ENCODE measurements at places on chromosomes 2 and 18.

DNA sequence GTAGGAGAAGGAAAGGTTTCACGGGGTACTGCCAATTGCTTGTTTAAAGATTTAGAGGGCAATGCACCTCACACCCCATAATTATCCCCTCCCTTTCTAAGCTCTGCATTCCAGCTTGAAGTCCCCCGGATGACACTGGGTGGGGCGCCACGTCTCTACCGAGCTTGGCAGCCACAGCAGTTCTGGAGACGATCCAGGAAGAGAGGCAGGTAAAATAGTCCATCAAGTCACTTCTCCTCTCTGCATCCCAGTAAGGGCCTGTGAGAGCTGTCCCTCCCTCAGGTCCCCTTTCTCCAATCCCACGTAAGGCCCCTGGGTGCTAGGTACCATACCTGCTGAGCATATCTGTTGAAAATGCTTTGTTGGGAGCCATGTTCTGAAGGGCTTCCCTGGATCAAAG is 65.7 kb downstream of the CAPN13 start:
- no peak for DNase-seq

- DNase-seq, result no peak
These were observed 12.3 kb upstream of the SLC14A2 start for GRCh38 chr18:45602926-45603325.

DNA sequence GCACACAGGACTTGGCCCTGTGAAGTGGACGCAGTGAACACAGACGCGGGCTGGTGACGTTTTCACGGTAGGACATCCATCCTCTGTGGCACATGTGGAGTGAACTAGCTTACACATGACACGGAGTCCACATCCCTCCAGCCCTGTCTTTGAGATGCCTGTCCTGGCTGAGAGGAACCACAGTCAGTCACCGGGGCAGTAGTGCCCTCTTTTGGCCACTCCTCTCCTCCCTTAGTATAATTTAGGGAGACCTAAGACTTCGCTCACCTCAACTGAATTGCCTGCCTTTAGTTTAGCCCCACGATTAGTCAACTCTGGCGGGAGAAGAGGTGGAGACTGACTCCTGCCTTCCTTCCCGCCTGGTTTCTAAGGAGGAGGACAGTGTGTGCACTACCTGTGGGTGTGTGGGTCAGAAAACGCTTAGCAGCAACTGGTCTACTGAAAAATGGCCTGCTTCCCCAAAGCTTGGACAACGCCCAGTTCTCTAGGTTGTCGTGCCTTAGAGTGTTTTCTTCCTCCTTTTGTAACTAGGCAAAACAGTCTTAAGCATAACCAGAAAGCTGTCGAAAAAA is 70.6 kb downstream of the MBP start:
- DNase-seq, result no peak

DNA sequence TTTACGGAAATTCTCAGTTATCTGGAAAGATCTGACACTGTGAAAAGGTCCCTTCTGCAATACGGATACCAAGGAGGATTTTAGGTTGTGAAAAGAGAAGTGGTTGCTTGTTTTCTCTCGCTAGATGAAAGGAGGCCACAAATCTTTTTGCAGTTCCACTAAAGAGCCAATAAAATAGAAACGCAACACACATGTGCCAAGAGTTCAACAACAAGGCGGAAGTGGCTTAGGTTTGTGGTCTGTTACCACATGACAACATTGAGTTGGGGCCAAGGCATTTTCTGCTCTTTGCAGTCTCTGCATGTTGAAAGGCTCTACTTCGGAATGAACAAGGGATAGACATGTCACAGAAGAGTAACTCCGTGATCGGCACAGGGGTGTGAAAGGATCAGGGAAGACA is 115.7 kb upstream of the OSR1 start:
- DNase-seq, result no peak

DNA sequence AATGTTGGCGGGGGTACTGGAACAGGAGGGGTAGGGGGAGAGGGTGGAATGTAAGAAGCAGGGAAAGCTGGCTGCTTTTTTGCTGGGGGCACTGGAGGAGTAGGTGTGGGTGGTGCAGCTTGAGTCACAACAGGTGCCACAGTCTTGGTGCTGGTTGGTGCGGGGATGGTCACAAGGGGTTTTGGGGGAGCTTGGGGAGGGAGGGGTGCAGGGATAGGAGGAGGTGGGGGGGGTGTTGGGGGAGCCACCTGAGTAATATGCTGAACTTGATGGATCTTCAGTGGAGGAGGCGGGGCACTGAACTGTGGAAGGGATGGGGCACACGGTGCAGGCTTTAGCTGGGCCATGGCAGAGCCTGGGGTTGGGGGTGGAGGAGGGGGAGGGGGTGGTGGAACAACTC is 94.4 kb downstream of the RAPH1 start:
- no peak for DNase-seq

DNA sequence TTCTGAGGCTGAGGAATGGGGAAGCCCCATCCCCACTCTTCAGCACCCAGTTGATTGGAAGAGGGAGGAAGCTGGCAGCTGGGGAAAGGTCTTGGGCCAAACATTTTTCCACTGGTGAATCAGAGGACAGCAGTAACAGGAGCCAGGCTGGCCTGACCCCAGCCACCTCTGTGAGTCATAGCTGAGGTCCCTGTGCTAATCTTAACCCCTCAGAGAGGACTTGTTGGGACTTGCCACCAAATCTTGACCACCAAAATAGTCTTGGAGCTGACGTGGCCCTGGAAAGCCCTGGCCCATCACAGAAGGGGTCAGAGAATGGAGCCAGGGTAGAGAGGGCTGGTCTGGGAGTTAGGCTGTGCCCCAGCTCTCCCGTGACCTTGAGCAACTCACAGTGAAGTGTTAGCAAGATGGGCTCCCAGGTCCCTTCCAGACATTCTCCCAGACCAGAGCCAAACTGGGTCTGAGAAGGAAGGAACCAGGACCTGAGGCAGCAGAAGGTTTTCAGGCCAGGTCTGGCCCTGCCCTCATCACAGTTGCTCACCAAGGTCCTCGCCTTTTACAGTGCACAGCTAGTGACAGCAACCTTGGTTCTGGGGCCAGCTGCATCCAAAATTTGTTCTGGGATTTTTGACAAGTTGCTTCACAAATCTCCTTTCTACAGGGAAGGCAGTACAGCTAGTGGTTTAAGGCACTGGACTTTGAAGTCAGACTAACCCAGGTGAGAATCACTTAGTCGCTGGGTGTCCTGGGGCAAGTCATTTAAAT is 266.6 kb downstream of the CYP26B1 start:
- DNase-seq, result no peak

DNA sequence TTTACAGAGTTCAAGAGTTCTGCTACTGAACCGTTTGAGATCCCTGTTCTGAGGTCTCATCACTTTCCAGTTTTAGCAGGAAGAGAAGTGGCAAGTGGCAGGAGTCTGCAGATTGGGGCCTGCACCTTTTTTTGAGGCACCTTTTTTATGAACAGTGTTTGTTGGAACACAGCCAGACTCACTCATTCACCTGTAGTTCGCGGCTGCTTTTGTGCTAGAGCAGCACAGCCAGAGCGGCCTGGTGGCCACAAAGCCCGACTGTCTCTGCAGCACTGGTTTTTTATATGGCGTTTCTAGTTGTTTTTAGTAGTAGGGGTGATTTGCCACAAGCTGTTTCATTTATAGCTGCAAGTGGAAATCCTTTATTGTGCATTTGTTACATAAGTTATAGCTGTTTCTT is 8.6 kb downstream of the ACP1 start:
- DNase-seq, result no peak

GRCh38 chr2:160156665-160157064 is 43.4 kb downstream of the ITGB6 start:
- DNase-seq, result no peak

DNA sequence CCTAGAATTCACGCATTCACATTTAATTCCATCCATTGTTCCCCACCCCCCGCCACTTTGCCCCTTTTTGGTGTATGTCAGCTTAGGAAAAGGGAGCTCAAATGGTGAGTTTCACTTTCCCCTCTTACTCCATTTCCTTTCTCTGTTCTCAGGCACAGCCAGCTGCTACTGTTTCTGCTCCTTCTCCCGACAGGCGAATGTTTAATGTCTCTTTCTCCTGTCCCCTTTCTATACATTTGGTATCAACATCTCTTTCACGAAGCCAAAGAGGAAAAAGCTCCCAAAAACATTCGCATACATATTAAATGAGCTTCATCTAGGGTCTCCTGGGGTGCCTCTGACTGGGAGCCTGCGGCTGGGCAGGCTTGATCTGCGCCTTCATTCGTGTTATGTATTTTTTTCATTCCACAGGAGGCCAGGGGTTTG is 124.2 kb upstream of the SATB2 start:
- DNase-seq, result no peak

DNA sequence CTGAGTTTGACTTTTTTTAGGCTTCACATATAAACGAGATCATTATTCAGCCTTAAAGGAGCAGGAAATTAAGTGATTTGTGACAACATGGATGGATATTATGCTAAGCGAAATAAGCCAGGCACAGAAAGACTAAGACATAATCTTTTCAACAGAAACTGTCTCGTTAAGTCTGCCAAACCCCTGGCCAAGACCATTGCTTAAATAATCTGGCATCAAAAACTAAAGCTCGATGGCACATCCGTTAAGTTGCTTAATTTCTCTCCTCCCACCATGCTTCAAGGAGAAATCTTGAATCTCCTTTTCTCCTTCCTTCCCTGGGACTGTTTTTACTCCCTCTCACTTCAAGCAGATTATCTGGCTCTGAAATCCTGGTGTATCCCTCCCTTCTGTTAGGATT is 140.3 kb downstream of the GALNT14 start:
- no peak for DNase-seq

- DNase-seq, result no peak
These were observed 114.8 kb upstream of the PKDCC start for GRCh38 chr2:41933046-41933420.

DNA sequence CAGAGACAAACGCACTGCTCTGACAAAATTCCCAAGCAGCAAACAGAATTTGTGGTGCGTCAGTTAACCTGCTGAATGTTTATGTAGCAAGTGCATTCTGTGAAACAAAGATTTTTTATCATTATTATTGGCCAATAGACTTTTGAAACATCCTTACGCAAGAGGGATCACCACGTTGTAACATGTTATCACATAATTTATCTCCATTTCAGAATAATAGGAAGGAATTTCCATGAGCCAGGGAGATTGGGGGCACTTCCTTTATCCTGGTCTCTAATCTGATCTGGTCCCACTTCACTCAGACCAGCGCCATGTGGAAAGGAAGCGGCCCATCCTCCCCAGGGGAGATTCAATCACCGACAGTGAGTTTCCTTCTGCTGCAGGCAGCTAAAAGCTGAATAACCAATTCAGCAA is 166.1 kb downstream of the PID1 start:
- DNase-seq, result no peak

GRCh38 chr2:201040867-201041628 is 30.4 kb downstream of the HYCC2 start:
- no peak for DNase-seq

- peak; percentile 16 for DNase-seq
These were observed 1.4 kb upstream of the MALT1 start for GRCh38 chr18:58669731-58670378.

- DNase-seq, result no peak
These were observed 25.8 kb upstream of the CABYR start for GRCh38 chr18:24112874-24113615.

DNA sequence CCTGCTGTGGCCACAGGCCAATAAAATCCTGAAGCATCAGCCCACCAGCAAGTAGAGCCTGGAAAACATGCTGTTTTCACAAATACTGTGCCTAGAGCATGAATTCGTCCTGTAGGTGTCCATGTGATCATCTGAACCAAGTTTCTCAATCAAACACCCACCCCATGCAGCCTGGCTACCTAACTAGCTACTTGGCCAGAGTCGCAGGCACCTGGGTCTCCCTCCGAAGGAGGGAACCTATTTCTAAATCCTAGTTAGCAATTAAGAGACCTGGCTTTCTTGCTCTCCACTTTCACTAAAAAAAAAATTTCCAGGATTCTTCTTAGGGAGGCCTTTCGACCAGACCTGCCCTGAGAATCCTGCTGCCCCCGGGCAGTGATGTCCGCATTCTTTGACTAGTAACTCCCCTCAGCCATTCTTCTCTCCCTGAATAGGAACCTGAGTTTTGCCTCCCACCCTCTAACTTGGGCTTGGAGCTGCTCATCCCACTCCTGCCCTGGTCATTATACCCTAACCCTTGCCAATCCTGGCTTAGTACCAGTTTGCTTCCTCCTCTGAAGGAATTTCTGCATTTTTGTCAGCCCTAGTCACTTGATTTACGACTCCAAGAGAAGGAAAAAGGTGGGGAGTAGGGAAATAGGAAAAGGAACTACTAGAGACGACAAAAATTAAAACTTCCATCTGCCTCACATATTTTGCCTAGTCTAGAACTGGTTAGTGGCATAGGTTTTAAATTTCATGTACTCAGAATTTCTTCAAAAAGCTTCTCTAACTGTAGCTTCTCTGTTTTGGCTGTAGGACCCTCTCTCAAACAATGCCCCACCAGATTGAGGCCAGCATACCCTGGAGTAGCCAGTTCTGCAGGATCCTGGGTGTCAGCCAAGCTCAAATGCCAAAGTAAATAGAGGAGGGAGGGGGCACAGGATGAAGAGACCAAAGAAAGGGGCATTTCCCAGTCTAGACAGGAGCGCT is 25.4 kb upstream of the TANK start:
- DNase-seq, result no peak

DNA sequence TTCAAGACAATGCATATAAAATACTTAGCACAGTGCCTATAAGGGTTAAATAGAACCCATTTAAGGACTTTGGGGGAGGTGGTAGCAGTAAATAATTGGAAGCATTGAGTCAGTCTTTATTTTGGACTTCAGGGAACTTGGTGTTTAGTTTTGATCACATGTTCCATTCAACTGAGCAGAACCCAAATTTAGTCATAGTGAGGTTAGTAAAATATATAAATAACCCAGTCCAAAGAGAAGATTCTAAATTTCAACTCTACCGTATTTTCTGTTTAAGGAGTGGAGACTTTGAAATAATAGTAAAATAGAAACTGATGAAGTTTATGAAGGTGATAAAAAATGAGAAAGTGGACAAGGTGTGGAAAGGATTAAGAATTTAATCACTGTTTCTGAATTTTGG is 19.7 kb downstream of the TWSG1 start:
- DNase-seq, result no peak

- DNase-seq, result no peak
These were observed 105.0 kb upstream of the CDC42EP3 start for GRCh38 chr2:37776487-37776886.

DNA sequence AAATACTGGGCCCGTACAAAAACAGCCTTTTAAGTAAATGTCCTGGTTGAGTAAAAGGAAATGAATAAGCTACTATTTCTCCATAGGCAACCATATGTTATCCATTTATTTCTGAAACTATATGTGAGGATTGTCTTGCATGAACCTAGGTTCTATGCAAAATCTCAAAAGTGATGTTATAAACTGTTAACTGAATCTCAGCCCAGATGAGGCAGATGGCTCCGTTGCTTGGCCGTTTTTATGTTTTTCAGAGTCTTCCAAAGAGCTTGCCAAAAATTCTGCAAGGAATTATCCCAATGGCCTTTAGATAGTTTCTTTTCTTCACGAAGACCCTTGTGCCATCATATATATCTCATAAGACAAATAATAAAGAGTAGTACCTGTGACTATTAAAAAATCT is 1669.5 kb upstream of the DDX18 start:
- DNase-seq, result no peak

- no peak for DNase-seq
These were observed 4.0 kb downstream of the FLACC1 start for GRCh38 chr2:201353116-201353515.

Measured in NCI-H510A (cell line).